ENCODE measurements at places on chromosomes 6 and 20.

- peak; percentile 22 for DNase-seq
These were observed 150.8 kb downstream of the ZMYND8 start for GRCh38 chr20:47205577-47206123.

GRCh38 chr20:17706632-17707031 is 6.9 kb downstream of the BANF2 start:
- DNase-seq = no peak

- no peak for DNase-seq
These were observed 14.5 kb downstream of the CD109 start for GRCh38 chr6:73710470-73710869.

DNA sequence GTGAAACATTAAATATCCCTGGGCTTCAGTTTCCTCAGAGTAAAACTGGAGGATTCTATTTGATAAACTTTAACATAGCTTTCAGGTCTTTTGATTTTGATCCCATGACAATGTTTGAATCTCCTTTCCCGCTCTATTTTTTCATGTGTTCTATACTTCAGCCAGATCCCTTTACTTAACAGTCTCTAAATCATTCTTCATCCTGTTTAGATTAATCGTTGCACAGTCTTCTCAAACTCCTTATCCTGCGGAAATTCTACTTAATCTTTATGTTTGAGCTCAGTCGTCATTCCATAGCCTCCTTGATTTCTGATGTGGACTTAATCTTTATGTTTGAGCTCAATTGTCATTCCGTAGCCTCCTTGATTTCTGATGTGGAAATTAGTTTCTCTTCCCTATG is 57.4 kb downstream of the GRIK2 start:
- DNase-seq = no peak

DNA sequence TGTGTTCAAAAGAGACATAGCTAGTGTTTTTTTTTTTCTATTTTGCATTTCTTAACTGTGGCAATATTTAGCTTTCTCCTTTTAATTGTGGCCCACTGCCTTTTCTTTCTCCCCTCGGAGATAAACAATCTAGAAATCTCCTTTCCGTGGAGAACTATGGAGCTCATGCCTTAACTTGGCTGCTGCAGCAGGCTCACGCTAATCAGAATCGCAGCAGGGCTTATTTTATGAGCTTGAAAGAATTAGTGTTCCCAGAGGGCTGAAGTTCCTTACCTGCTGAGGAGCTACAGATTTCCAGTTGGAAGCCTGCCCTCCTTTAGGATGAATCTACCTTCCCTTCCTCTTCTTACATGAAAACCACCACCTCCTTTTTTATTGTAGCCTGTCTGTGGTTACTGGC is 35.6 kb downstream of the CTNNBL1 start:
- DNase-seq = no peak

- no peak for DNase-seq
These were observed 112.8 kb downstream of the ASXL1 start for GRCh38 chr20:32470940-32471339.

GRCh38 chr20:60804918-60805630 is 447.0 kb upstream of the CDH4 start:
- DNase-seq = peak; percentile 24

DNA sequence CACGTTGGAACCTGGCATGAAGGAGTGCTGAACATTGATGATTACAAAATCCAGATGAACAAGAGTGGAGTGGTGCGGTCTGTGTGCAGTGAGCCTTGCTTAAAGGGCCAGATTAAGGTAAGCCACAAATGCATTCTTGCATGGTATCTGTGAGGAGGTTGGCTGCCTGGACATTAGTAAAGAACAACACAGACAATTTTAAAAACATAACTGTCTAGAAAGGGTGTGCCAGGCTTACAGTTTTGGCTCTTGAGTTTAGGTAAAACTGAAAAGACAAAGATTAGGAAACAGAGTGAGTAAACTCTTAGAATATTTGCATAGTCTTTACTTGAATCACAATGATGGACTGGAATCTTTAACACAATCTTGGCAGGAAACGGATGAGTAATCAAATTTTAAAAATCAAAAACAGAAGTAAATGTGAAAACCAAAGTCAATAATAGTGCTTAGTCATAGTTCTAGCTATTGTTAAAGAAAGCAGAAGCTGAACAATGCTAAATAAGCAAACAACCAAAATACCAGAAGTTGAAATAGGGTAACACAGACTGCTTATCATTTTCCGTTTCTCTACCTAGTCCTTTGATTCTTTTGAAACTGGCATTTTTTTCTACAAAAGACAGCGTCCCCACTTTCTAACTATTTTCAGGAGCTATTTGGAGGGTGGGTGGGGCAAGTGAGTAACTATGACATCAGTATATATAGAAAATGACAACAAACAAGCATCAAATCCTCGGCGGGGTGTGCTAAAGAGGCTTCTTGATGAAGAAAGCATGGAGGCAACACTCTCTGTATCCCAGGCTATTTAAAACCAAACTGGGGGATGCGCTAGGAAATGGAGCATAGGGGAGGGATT is 185.8 kb upstream of the RAB32 start:
- no peak for DNase-seq

- no peak for DNase-seq
These were observed 13.2 kb upstream of the PXDC1 start for GRCh38 chr6:3764516-3765335.

GRCh38 chr6:15423286-15423993 is 177.6 kb downstream of the JARID2 start:
- no peak for DNase-seq

DNA sequence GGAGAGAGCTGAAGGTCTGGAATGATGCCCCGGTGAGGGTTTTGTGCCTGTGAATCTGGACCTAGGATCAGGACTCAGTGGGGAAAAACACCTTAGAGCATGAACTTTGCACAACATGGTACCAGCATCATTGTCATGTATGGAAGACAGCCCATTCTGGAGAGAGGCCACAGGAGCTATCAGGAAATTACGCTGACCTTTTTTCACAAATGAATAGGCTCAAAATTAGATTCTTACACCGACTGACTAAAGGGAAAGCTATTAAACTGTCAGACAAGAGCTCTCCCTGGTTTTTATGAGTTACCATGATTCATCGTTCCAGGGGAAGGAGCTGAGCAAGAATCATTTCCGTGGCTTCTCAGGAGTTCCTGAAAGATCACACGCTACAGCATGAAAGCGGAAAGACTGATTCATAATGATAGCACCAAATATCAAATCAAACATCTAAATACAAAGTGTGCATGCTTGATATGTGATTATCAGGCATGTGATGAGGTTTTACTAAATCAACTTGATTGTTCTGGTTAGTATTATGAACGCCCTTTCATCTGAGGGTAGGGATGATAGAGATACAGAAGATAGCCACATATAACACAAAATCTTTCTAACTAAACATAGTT is 224.9 kb upstream of the SMLR1 start:
- DNase-seq = no peak

- DNase-seq = no peak
These were observed 108.0 kb upstream of the TMEM170B start for GRCh38 chr6:11429577-11429976.

DNA sequence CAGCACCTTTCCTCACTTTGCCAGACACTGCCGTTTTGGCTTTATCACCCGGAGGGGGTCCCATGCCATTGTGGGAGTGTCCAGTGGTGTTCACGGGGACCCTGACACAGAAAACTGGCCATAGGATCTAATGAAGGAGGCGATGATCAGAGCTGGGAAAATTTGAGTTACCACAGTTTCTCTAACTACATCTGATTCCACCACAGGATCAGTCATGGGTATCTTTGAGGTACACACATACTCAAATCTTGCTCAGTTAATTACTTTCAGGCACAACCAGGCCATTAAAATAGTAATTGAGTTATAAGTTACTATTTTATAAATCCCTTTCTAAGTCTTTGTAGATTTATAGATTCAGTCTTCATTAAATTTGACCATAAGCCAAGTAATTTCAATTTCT is 215.1 kb downstream of the PRL start:
- DNase-seq = no peak

GRCh38 chr6:166969390-166970002 is 13.1 kb upstream of the RNASET2 start:
- DNase-seq = no peak

- DNase-seq = no peak
These were observed 3.0 kb downstream of the DNPH1 start for GRCh38 chr6:43226192-43226851.

DNA sequence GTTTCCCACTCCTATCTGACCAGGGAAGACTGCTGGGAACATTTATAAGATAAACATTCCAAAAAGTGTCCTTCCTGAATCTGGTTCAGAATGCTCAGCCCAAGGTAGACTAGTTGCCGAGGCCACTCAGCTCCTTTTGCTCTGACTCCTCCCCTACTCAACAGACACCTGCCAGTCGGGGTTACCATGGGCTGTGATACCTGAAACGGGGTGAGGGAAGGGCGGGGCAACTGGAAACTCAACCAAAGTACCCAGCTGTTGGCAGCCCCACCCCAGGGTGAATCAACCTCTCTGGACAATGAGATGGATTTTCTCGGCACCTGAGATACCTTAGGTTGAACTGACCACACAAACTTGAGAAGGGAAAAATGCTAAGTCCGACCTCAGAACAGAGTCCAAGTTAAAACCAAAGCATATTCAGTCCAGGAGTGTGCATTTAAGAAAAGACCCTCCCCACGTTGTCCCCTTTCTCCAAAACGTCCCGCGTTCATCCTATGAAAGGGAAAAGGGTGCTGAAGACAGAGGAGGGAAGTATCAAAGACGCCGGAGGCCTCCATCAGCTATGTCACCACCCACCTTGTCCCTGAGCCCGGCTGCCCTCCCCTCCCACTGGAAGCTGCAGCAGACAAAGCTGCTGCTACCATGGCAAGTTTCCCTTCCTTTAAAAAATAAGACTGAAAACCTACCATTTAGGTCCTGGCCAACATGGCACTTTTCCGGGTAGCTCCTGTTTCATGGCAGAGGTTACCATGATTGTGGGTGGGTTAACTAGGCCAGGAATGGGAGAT is 100.1 kb downstream of the SLC23A2 start:
- DNase-seq = no peak

All from NCI-H1417 (cell line).